ENCODE measurements at places on chromosomes 5 and 9.

GRCh38 chr9:125393426-125393825 lies 131.8 kb downstream of the GAPVD1 start:
- peak; percentile 87 for DNase-seq

DNA sequence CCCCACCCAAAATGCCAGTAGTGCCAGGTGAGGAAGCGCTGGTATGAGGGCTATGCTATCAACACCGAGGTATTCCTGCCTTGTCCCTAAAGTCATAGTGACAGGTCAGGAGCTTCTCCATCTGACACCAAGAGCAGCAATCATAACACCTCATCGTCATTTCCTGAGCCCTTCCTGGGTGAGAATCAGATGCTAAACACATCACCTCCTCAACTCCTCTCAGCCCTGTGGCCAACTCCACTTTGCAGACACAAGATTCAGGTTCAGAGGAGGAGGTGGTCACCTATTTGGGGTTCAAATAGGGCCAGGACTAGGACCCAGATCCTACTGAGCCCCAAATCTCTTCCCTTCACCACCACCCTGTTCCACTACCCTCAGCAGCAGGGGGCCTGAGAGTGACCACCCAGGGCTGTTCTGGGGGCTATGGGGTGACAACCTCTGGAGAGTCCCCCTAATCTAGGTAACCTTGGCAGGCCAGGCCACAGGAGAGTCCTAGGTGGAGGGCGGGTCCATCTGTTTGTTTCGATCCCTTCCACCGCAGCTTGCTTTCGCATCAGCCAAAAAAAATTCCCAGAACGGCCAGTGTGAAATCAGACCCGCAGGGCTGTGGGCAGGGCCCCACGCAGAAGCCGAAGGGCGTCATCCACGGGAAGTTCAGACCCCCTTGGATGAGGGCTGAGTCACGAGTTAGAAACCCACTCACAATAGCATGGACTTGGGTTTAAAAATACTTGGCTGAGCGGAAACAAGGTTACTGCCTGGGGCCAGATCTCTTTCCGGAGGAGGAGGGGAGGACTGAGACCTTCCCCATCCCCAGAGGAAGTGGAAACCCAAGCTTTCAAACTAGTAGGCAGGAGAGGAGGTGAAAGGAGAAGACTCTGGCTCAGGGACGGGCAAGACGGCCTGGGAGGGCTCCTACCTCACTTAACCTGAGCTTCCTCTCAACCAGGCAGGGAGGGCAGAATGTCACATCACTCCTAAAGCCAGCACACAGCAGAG lies 8.7 kb downstream of the STK10 start:
- no peak for DNase-seq

GRCh38 chr5:126383246-126383645 lies 40.0 kb upstream of the GRAMD2B start:
- DNase-seq, result peak; percentile 59

GRCh38 chr5:67414712-67415111 lies 218.1 kb upstream of the CD180 start:
- DNase-seq, result no peak

DNA sequence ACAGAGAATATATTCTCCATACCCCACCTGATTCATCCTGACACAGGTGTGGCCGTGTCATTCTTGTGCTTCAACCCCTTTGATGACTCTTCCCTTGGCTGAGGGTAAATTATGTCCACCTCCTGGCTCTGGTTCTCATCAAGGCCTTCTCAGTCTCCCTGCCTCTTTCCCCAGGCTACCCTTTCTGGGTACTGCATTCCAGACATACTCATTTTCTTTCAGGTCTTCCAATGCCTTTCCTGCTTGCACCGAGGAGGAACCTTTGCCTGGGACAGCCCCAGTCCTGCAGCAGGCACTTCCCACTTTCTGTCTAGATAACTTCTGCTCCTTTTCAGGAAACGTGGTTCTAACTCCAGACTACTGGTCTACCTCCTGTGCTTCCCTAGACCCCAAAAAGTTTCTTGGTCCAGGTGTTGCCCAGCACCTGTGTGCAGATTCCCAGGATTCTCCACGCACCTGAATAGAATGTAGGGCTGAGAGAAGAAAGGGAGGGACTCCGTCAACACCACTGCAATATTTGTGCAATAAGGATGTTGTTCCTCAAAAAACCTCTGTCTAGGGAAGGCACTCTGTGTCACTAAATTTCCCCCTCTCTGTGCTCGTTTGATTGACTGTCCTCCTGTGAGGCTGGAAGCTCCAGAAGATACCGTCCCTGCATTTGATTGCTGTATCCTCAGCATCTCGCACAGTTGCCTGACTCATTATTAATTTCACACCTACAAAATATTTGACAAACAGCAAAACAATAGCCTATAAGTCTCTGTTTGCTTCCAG lies 255.4 kb upstream of the NFIL3 start:
- DNase-seq, result no peak

GRCh38 chr5:165723931-165724330 lies 2218.5 kb downstream of the MAT2B start:
- no peak for DNase-seq

DNA sequence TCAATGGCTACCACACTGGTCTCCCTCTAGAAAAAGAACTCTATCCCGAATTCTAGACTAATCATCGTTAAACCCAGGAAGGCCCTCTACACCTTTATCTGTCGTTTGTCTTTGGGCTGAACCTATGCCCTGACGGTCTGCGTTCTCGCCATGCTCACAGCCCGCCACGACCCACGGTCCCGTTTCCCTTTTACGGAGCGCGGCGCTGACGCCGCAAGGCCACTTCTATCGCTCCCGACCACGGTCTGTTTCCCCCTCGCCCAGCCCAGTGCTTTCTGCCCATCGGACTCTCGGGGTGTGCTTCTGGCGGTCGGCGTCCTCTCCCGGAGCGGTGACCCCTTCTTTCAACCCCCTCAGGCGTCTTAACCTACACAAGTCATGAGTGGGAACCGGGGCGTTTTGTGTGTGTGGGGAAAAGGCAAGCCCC lies 974 bp downstream of the C9orf40 start:
- peak; percentile 39 for DNase-seq

GRCh38 chr5:14487897-14488570 lies 93.6 kb upstream of the OTULINL start:
- no peak for DNase-seq

GRCh38 chr5:134873494-134873893 lies 677 bp upstream of the TXNDC15 start:
- no peak for DNase-seq

GRCh38 chr9:93818827-93819472 lies 136.2 kb downstream of the BARX1 start:
- no peak for DNase-seq

GRCh38 chr5:10689391-10690081 lies 71.5 kb downstream of the DAP start:
- DNase-seq, result peak; percentile 75

- no peak for DNase-seq
These were observed 386 bp upstream of the MATR3 start for GRCh38 chr5:139293202-139293506.

DNA sequence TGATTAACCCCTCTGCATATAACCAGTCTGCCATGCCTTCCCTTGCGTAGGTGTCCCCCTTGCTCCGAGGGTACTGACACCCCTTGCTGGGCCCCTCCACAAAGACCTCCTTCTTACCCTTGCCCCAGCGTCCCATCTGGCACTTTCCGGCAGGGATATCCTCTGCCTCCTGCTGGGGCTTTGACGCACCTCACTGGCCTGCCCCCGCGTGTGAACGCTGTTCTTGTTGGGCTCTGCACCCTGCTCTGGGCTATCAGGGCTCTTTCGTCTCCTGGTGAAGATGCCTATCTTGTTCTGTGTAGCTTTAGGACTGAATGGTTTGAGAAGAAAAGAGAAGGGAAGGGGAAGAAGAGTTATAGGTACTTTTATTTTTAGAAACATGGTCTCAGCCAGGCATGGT lies 53.0 kb downstream of the SUB1 start:
- DNase-seq, result no peak

- no peak for DNase-seq
These were observed 282.1 kb downstream of the RFX3 start for GRCh38 chr9:3243683-3244082.

DNA sequence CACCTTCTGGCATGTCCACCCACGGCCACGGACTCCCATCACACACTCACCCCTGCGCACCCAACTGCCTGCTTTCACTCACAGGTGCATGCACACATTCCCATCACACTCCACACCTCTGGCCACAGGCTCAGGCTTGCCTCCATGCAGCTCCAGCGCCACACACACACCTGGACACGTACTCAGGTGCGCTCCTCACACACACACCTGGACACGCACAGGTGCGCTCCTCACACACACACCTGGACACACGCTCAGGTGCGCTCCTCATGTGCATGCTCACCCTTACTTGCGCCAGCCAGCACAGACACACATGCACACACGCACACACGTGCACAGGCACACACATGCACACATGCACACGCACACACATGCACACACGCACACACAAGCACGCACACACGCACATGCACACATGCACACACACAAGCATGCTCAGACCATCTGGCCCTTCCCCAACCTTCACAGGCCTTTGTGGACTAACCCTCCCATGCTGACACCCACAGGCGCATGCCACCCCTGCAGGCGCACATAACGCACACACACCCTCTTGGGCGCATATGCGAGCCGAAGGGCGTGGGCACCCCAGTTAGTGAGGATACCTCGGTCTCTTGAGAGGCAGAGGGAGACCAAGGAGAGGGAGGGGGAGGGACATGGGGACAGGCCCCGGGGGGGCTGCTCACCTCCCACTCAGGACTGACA lies 8.3 kb downstream of the GRIN1 start:
- DNase-seq, result no peak

GRCh38 chr9:128732576-128732975 lies 8.6 kb upstream of the ZDHHC12 start:
- DNase-seq, result no peak

DNA sequence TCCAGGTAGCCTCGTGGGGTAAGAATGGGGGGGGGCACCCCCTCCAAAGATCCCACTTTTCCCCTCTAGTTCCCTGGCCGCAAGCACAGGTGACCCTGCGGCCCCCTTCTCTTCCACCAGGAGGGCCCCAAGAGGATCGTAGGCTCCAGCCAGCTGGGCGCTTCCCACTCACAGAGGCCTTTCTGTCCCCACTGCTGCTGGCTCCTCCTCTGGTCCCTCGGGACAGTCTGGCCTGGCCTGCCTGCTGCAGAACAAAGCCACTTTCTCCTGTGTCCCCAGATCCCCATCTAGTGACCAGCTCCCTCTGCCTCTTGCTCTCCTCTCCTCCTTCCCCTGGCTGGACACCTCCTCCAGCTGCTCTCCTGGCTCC lies 534 bp upstream of the SAPCD2 start:
- DNase-seq, result no peak

GRCh38 chr9:28190981-28191380 lies 617.7 kb upstream of the C9orf72 start:
- DNase-seq, result no peak

DNA sequence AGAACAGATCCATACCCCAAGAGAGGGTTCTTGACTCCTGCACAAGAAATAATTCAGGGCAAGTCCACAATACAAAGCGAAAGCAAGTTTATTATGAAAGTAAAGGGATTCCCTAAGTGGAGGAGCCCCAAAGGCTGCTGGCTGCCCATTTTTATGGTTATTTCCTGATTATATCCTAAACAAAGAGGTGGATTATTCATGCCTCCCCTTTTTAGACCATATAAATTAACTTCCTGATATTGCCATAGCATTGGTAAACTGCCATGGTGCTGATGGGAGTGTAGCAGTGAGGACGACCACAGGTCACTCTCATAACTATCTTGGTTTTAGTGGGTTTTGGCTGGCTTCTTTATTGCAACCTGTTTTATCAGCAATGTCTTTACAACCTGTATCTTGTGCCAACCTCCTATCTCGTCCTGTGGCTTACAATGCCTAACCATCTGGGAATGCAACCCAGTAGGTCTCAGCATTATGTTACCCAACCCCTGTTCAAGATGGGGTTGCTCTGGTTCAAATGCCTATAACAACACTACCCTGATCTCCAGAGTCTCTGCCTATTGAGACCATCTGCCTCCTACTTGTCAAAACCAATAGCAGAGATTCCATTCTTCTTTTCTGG lies 154.4 kb upstream of the GRAMD2B start:
- DNase-seq, result no peak

- no peak for DNase-seq
These were observed 1.6 kb upstream of the MEF2C start for GRCh38 chr5:88884608-88884877.

GRCh38 chr9:120933310-120934055 lies 6.9 kb upstream of the TRAF1 start:
- DNase-seq, result no peak

DNA sequence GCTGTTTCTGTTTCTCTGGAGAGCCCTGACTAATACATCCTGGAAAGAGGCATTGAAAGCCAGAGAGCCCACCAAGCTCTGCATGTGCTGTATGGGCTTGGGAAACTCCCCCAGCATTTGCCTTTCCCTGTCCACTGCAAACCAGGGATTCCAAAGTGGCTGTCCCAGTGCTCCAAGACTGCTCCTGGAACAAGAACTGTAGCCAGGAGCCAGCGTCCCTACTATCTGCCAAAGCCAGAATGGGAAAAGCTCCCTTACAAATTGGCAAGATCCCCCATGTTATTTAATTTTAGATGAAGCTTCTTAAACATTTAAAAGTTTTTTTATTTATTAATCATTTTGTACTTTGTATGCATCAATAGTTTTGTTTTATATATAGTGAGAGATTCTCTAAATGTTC lies 263.2 kb downstream of the GABRB2 start:
- DNase-seq, result no peak

DNA sequence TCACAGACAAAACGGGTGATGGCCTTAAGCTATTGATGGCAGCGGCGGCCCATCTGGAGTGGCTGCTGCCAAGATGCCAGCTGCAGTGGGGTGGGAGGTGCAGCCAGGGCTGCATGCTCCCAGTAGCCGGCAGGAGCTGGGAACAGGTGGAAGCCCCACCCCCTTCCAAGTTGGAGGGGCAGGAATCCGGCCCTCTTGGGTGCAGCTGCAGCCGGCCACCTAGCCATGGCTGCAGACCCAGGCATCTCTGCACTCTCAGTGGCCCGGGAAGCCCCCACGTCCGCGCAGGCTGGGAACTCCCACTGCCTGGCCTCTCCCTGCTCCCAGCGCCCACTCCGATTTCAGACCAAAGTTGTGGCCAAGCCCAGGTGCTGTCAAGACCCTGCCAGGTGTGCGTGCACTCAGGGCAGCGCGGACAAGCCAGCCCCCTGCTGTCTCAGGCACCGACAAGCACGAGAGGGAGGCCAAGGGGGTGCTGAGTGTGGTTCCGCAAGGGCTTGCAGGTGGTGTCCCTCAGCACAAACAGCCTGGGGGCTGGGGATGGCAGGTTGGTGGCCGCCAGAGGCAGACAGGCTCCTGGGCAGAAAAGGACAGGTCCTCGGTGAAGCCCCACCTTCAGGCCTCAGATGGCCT lies 115.1 kb upstream of the TSLP start:
- DNase-seq, result no peak

DNA sequence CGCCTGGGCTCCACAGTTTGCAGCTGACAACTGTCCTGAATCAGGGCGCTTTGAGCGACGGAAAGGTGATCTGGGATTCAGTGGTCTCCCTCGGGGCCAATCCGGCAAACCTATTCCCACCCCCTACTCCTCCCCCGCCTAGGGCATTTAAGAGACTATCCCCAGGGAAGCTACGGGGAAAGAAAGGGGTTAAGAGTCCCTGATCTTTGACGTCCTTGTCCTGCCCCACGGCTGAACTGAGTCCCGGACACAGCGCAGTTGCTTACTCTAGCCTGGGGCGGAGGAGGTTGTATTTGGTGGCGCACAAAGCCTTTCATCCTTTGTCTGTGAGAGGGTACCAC lies 3.4 kb downstream of the RORB start:
- DNase-seq, result no peak
